ENCODE measurements at places on chromosomes 1 and 21.

GRCh38 chr1:12616709-12617373, 1.2 kb downstream of the DHRS3 start:
- peak; percentile 53 for DNase-seq

- DNase-seq, result no peak
These were observed 59.0 kb downstream of the RUSC1 start for GRCh38 chr1:155379631-155380090.

DNA sequence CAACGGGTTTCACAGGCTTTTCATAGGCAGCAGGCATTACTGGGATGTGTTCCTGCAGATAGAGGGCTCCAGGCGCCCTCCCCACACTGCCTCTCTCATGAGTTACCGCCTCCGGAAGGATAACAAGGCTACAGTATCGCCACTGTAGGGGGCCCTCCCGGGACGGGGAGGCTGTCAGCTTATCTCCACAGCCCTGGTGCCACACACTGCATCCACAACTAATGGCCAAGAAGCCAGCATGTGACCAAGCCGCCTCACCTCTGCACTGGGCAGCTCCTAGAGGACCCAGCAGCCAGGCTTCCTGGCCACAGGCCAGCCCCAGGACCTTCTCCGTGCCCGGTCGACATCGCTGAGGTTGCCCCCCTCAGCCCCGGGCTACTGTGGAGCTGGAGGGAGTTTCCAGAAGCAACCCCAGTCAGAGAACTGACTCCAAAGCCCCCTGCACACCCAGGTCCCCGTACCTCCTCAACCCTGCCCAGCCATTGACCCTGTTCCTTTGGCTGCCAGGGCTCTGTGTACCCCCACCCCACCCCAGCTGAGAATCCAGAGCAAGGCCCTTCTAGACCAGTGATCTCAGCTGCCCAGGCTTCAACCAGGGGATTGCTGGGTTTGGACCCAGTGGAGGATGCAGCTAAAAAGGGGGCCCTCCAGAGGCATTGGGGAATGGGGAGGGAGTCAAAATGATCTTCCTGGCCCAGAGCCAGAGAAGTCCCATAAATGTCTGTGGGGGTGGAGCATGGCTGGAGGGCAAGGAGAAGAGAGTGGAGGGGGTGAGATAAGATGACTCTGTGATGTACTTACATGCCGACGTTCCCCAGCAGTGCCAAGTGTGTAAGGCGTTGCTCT, 45.0 kb downstream of the NEK2 start:
- DNase-seq, result no peak

- DNase-seq, result no peak
These were observed 227.3 kb upstream of the TMEM51 start for GRCh38 chr1:14926229-14926628.

- DNase-seq, result no peak
These were observed 28.8 kb upstream of the WASF2 start for GRCh38 chr1:27518808-27519207.

GRCh38 chr1:182146286-182146685, 84.8 kb upstream of the ZNF648 start:
- DNase-seq, result no peak

DNA sequence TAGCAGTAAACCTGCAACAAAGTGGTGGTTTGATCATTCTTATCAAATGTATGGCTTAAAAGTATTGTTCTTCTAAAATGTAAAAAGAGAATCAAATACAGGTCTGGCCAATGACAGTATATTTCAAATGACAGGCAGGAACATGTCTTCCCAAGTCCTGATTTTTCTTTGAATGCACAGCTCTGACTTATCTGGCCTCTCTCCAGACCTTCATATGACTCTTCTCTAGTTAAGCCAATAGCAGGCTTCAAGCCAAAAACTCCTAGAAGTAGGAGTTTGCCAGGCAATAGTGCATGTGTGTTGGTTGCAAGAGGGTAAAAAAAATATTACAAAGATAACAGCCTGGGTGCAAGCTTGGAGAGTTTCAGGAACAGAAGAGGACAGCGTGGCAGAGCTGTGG, 345.5 kb downstream of the SMYD3 start:
- no peak for DNase-seq

- DNase-seq, result no peak
These were observed 39.1 kb upstream of the SELENON start for GRCh38 chr1:25760871-25761270.

GRCh38 chr1:194535369-194535768, 1349.0 kb upstream of the B3GALT2 start:
- DNase-seq, result no peak

DNA sequence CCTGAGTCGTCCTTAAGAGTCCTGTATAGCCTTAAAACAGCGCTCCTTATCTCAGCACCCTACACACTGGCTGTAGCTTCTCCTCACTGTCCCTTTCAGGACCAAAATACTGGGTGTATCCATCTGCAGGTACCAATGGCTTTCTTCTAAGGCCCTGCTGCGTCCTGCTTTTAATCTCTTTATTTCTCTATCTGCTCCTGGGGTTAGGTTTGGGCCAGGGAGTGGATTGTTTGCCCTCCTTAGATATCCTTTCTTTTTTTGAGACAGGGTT, 12.1 kb downstream of the IL6R start:
- DNase-seq, result no peak

GRCh38 chr1:93979040-93979717, 69.9 kb upstream of the GCLM start:
- DNase-seq, result no peak

- DNase-seq, result no peak
These were observed 6.4 kb downstream of the CASZ1 start for GRCh38 chr1:10789803-10790702.

GRCh38 chr1:5254975-5255374, 600.6 kb downstream of the AJAP1 start:
- DNase-seq, result no peak
